ENCODE measurements at places on chromosomes 4 and X. TPM values are rescaled to one million over a fixed set of nuclear protein-coding genes. Genes with fewer than 3 reads are reported as not detected.

GRCh38 chr4:67092351-67092750 lies 453.0 kb downstream of the CENPC start:
- no peak for DNase-seq

DNA sequence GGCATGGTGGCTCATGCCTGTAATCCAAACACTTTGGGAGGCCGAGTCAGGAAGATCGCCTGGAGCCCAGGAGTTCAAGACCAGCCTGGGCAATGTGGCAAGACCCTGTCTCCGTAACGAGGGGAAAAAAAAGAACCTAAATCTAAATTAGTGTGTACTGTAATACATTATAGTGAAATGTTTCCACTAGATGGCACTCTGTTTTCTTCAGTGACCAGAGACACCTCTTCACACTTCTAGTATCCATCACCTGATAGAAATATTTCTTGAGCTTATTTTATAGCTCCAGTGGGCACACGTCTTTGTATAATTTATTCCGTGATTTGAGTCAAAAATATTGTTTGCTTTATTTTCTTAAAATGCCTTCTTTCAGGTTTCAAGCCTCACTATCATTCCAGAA lies 600.9 kb upstream of the DIPK2B start:
- no peak for DNase-seq

Gene BEX5
- total RNA-seq, result not detected

DNA sequence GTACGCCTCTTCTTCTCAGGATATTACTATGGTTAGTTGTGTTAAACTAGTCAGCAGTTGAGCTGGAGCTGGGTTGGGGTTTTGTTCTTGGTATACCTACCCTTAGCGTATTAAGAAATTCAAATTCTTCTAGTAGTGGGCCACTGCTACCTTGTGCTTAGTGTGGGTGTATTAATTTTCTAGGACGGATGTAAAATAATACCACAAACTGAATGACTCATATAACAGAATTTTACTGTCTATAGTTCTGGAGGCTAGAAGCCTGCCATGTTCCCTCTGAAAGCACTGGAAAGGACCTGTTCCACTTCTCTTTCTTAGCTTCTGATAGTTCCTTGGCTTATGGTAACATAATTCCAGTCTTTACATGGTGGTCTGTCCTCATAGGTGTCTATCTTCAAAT lies 1274.7 kb downstream of the ADGRL3 start:
- no peak for DNase-seq

Gene CCSER1
- total RNA-seq, result 0.23 TPM

DNA sequence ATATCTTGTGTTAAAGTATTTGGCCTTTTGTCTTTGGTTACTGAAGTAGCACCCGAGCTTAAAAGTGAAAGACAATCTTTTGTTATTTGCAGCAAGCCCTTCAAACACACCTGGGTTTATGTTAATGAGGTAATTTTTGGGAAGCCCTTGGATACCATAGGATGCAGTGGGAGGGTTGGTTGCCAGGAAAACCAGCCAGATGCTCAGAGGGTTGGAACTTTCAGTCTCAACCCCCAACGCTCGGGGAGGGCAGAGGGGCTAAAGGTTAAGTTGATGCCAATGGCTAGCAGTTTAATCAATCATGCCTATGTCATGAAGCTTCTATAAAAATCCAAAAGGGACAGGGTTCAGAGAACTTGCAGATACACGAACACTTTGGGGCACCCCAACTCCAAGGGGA lies 17.2 kb upstream of the GPR173 start:
- no peak for DNase-seq

DNA sequence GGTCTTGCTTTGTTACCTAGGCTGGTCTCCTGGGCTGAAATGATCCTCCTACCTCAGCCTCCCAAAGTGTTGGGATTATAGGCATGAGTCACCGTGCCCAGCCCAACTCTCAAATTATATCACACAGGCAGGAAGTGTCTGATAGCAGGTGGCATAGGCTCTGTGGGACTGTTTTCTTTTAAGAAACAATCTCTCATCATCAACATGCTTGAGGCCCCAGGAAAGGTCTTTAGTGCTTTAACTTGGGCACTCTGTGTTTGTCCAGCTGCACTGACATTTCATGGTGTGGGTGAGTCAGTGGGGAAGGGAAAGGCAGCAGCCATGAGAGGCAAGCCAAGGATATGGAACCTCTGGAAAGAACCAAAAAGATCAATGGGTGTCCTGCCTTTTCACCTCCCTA lies 88.1 kb upstream of the TSPAN5 start:
- DNase-seq, result no peak

Gene YTHDC1
- 25.2 TPM for total RNA-seq

Gene HERC5
- 1.4 TPM for total RNA-seq

Gene RBMX
- total RNA-seq, result 30.8 TPM

GRCh38 chr4:152700151-152700550 lies 20.4 kb upstream of the TMEM154 start:
- DNase-seq, result no peak

Gene XKRX
- total RNA-seq, result 0.05 TPM

DNA sequence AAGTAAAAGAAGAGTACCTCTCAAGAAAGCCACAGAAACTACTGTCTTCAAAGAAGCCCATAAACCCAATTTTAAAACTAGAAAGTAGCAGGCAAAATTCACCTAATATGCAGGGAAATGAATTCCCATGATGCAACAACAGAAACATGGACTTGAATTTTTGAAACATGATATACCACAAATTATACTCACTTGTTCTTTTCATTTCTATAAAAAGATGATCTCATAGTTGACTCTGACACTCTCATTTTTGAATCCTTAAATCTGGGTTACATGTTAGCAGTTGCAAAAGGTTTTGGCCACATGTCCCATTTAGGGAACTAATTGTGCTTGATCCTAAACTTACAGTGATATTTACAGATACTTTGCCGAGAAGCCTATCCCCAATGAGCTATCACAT lies 1130.8 kb downstream of the FAT4 start:
- no peak for DNase-seq

DNA sequence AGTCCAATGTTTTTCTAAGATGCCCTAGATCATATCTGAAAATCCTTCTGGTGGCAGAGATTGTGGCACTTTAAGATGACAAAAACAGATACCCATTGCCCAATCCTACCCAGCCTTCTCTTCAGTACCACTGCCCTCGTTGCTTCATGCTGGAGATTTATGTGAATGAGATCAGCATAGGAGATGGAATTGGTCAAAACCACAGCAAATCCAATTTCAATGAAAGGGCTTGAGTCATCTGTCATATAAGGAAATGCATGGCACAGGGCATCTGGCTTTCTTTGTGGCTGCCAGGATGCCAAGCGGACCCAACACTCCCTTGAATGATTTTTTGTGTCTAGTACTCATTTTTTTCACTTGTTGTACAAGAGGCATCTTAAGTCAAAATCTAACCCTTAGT lies 16.8 kb downstream of the AFF2 start:
- DNase-seq, result no peak

DNA sequence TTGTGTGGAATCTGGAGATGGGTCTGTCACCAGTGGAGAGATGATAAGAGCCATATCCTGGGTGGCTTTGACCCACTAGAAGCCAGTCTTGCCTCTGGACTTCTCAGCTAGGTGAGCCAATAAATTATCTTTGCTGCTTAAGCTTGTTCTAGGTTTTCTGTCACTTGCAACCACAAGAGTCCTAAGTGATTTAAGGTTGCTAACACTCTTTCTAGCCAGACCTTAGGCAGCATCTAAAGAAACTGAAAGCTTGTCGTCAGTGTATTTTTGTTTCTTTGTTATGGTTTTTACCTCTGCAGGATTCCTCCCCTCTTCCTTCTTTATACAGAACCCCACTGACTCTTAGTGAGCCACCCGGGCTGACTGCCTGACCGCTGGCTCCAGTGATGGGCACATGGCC lies 37.1 kb upstream of the STIM2 start:
- DNase-seq, result no peak

DNA sequence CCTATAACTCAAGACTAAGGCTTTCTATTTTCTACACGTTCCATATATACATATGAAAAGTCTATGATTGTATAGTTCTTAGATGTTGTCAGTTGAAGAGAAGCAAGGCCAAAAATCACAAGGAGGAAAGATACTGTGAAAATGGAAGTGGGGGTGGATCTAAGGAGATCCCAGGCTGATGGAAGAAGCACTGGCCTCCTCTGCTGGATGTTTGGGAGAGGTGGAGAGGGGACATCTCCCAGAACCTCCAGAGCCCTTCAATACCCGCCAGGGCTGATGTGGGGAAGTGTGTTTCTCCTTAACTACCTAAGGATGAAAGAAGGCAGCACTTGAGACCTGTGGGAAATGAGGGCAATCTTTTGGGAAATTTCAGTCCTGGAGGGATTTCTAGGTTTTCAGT lies 67.4 kb downstream of the RASGEF1B start:
- no peak for DNase-seq

DNA sequence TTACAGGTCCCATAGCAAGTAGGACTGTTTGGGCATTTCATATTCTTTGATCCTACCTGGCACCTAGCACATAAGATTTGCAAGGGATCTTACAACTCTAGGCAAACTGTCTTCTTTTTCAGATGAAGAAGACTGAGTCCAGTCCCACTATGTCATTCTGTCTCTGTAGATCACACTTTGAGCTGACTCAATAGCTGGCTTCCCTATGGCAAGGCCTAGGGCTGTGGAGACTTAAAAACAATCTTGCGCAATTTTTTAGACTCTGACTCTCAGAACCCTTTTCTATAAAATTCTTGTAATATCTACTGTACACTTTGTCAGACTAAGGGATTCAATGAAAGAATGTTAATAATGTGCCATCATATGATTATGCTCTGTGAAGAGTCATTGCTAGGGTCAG lies 26.7 kb downstream of the OTC start:
- no peak for DNase-seq

GRCh38 chr4:95255396-95256107 lies 293.2 kb downstream of the UNC5C start:
- DNase-seq, result no peak

Gene RRH
- not detected for total RNA-seq

DNA sequence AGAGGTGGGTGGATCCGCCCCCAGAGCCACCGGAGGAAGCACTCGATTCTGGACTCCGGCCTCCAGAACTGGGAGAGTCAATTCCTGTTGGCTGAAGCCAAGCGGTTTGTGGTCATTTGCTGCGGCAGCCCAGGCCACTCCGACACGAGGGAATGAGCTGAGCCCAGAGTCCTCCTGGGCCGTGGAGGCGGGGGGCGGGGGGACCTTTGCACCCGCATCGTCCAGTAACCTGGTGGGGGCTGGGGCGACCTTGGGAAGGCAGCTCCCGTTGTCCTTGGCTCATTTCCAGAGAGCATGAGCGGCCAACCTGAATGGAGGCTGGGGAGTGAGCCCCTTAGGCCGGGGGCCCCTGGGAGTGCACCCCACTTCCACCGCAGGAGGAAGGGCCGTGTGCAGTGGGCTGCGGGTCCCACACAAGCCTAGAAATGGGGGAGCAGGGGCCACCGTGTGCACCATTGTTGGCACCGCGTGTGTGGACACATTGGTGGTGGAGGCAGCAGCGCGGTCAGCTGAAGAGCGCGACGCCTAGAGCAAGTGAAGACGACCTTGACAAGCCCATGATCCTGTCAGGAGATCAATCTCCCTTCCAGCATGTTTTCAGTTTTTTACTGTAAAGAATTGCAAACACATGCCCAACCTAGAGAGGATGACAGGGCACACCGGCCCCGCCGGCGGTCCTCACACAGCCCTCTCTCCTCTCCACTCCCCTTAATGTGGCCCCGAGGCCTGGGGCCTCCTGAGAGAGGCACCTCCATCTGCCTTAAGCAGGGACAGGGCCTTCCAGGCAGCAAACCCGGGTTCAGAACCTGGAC lies 19.9 kb upstream of the DUSP9 start:
- DNase-seq, result peak; percentile 86

DNA sequence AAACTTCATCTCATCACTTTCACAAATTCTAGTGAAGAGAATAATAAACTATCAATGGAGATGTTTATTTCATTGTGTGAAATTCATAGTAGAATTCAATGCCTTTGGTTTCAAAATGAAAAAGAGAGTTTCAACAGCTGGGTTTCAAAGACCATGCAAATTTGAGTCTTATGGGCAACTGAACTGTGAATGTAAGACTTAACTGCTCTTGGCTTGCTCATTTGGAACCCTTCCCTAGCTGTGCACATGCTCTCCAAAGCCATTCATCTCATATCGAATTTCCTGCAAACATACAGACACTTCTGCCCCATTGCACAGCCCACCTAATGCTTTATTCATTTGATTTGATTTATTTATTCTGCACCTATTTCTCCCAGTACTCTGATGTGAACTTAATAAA lies 154.5 kb downstream of the GRXCR1 start:
- DNase-seq, result no peak

DNA sequence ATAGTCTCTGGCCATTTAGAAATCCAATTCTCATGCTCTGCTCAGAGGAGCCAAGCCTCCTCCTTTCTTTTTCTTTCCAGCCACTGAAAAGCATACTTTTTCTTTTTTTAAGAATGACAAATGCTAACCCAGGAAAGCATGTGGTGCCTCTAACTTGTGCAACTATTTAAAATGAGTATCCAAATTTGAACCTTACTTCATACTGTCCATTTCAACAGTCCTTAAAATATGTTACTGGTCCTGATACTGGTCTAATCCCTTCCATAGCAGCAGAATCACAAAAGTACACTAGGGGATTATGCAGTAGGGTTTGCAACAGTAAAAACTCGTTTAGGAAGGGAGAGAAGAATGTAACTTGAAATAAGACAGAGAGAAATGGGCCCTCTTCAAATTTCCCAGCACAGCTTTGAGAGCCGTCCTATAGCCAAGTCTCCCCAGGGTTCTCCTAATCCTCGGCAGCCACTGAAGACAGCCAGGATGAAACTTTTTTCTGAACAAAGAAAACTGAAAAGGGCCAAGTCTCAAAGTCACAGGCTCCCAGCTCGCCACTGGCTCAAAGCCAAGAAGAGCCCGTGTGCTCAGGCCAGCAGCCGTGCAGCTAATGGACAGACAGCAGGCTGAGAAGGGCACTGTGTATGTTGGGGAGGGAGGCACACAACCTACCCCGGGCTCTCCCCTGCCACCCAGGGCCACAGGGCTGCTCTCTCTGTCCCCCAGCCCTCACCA lies 39.5 kb downstream of the GPC4 start:
- DNase-seq, result no peak

Gene VCX2
- total RNA-seq, result not detected

DNA sequence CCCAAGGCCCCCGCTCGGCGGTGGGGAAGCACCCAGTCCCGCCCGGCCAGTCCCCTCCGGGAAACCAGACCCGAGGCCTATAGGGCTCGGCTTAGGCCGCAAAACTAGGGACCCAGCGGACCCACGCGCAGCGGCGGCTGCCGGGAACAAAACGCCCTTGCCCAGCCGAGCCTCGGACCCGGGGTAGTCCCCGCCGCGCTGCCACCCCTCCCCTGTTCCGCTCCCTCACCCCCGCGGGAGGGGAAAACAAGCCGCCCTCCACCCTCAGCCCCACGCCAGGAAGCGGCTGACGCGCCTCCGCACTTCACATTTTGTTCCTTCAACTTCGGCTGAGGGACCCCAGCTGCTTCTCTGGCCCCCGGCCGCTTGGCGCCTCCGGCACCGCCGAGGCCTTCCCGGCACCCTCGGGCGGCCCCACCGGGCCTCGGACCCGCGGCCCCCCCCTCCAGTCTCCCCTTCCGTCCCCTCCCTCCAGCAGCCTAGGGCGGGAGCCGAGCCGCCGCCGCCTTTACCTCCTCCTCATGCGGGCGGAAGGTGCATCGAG lies 694 bp downstream of the PDS5A start:
- DNase-seq, result peak; percentile 62

GRCh38 chrX:44101281-44101680 lies 128.1 kb upstream of the NDP start:
- no peak for DNase-seq

Gene TLR6
- total RNA-seq, result 1.5 TPM

Gene PNMA6A
- total RNA-seq, result 4.0 TPM
